GM06990 (cell line): ENCODE measurements at places on chromosomes 2 and 18.
A peak's percentile ranks its signal among the peaks of the same experiment; 100 is the strongest.

- no peak for DNase-seq
Observed at GRCh38 chr2:54088191-54088634, 27.2 kb upstream of the ACYP2 start.

- DNase-seq, result peak; percentile 59
Observed at GRCh38 chr2:239368906-239369552, 31.8 kb downstream of the HDAC4 start.

- DNase-seq, result peak; percentile 17
Observed at GRCh38 chr2:86274918-86275275, 62.5 kb downstream of the REEP1 start.

- DNase-seq, result no peak
Observed at GRCh38 chr18:74396171-74397169, 60.6 kb downstream of the DIPK1C start.

GRCh38 chr2:195734931-195735330 is 77.9 kb downstream of the SLC39A10 start:
- DNase-seq, result no peak

GRCh38 chr18:36814994-36815393 is 13.8 kb downstream of the TPGS2 start:
- no peak for DNase-seq

- no peak for DNase-seq
Observed at GRCh38 chr18:58087928-58088690, 44.1 kb downstream of the NEDD4L start.

- DNase-seq, result no peak
Observed at GRCh38 chr2:187527262-187527661, 27.0 kb downstream of the TFPI start.

- DNase-seq, result no peak
Observed at GRCh38 chr18:46019936-46020335, 52.1 kb downstream of the PSTPIP2 start.

- DNase-seq, result no peak
Observed at GRCh38 chr2:55703350-55703749, 9.7 kb upstream of the PNPT1 start.

DNA sequence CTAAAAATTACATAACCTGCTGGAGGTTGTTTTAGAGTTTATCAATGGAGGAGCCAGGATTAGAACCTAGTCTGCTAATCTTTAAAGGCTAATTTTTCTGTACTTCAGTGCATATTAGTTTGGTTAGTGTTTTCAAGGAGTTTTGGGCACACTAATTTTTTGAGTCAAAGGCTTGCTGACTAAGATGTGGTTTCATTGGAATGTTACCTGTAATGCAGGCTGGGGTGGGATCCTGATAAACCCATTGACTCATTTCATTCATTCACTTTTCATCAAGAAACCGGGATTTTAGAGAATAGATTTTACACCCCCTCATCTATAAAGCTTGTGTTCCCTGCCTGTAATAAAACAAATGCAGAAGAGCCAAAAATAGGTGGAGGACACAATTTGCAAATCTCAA is 91.9 kb upstream of the IL1R2 start:
- no peak for DNase-seq

DNA sequence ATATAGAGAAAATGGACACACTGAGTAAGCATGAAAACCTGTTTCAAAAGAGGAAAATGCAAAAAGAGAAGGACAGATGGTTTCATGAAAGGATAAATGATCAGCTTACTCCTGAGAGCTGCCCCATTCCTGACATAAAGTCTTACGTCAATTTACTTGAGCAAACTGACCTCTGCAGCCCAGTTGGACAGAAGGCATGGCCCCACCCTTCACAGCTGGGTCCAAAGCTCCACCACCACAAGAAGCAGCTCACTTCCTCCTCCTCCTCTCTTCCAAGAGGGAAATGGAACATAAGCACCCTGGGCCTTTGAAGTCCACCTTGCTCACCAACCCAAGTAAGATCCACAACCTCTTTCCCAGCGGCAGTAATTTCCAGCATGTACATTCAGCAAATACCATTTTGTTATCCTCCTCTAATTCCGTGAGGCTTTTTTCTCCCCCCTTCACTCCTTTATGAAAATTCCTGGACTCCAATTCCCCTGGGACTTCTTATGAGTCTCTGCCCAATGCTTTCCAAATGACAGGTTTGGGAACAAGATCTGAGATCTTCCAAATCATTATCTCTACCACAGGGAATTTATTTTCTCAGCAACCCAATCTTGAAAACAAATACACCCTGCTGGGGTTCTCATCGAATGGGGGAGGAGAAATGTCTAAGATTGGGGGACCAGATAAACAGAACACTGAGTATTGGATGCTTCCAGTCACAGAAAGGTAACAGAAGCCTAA is 10.1 kb downstream of the COL4A4 start:
- DNase-seq, result no peak

DNA sequence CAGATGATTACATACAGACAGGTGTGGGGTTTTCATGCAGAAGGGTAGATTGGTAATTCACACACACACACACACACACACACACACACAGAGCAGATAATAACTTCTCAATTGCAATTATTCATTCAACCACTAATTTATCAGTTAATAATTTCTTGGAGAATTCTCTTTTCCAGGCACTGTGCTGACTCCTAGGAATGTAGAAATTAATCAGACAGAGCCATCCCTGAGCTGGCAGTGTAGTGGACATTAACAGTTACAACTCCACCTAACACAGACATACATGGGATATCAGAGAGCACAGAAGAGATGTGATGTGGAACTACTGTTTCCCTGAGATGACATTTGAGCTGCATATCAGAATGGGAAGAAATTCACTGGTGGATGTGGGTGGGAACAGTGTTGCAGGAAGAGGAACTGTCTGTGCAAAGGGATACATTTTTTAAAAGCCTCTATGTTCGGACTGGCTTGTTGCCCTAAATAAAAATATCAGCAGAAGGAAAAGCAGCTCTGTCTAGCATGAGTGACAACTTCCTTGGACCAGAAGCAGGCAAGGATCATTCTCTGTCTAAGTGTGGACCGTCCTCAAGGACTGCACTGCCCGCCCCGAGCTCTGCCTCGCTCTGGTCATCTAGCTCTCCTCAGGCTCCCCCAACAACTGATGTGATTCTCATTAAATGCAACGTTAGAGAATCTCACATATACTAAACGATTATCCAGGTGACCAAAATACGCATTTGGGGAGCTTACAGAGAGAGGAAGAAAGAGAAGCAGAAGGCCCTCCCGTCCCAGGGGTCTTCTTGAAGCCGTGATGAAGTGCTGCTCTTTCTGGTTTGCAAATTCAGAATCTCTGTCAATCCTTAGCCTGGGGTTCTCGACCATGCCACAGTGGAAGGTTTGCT is 173.4 kb upstream of the TRIB2 start:
- no peak for DNase-seq

DNA sequence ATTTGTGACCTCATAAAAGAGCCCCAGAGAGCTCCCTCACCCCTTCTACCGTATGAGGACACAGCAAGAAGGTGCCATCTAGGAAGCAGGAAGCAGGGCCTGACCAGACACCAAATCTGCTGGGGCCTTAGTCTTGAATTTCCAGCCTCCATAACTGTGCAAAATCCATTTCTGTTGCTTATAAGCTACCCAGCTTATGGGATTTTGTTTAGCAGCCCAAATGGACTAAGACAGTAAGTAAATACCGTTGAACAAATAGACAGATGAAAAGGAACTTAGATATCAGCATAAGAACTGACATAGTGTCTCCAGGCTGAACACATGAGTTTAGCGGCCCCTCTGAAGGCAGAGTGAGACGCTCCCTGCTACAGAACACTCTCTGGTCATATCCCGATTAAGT is 130.9 kb downstream of the UXS1 start:
- no peak for DNase-seq

- no peak for DNase-seq
Observed at GRCh38 chr2:18473241-18474181, 86.9 kb downstream of the RDH14 start.

DNA sequence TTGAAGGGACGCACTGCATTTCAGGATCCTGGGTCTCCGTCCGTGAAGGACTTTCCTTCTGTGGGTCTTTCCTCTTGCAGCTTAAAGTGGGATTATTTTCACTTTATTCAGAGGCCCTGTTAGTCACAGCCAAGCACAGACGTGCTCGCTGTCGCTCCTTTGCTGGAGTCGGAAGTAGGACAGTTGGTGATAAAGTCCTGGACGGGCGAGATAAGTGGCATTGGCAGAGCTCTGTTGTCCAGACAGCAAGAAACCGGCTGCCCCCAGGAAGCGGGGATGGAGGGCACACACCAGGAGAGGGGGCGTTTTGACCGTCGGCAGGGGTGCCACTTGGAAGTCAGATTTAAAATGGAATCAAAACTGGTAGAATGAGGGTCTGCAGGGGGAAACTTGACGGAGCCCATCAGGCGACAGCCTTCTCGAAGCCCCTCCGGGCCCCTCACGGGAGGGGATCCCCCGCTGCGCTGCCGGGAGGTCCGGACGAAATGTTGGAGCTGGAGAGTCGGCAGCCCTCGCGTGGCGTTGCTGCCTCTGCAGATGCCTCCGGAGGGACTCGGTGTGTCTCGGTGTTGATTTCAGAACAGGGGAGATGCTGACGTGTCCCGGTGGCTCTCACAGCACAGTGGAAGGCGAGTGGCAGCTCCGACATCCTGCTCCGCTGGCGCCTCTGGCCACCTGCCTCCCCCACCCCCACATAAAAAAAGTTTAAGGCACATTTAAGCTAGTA is 124.2 kb downstream of the NFATC1 start:
- DNase-seq, result peak; percentile 49

DNA sequence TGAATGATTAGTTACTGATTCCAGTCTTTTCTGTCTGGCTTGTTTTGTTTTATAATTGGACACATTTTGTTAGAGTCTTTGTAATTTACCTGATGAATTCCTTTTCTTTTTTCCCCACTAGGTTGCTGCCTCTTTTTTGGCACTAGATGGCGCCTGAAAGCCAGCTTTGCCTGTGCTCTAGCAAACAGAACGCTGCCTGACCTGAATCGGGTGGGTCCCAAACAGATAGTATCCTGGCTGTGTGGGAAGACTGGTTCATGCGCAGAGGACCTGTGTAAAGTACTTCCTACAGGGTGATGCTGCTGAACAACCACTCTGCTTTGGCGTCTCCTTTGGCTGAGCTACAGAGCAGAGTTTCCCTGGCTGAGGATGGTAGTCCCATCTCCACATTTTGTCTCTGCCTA is 288.2 kb downstream of the IKZF2 start:
- peak; percentile 25 for DNase-seq

- no peak for DNase-seq
Observed at GRCh38 chr2:121287146-121287798, 2.3 kb upstream of the TFCP2L1 start.
